ENCODE measurements at places on chromosomes 5 and 9. TPM values are rescaled to one million over a fixed set of nuclear protein-coding genes. Genes with fewer than 3 reads are reported as not detected.

SCGB3A2 gene
- not detected for total RNA-seq

LCN9 gene
- total RNA-seq: not detected

CCNJL gene
- 8.7 TPM for total RNA-seq

PGM5 gene
- 0.15 TPM for total RNA-seq

SLC34A1 gene
- 0.15 TPM for total RNA-seq

FAM163B gene
- total RNA-seq: not detected

NREP gene
- total RNA-seq: 12.3 TPM

TAF11L5 gene
- not detected for total RNA-seq

All from melanocyte of skin (primary cell).